Motor neuron (in vitro differentiated cells): ENCODE measurements at places on chromosomes 6 and 20.

DNA sequence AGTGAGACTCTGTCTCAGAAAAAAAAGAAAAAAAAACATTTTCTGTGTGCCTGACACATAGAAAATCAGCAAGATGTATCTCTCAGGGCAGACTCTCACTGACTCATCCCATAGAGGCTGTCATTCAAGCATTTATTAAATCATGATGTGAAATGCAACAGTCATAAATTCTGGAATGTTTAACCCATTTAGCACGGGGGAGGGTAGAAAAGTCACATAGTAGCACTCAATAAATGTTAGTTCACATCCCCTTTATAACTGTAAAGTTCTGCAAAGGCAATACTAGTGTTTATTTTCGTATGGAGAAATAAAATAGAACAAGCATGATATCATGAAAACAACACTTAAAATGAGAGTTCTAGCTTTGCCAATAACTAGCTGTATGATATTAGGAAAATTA lies 15.5 kb upstream of the CARMIL1 start:
- ATAC-seq = no peak

DNA sequence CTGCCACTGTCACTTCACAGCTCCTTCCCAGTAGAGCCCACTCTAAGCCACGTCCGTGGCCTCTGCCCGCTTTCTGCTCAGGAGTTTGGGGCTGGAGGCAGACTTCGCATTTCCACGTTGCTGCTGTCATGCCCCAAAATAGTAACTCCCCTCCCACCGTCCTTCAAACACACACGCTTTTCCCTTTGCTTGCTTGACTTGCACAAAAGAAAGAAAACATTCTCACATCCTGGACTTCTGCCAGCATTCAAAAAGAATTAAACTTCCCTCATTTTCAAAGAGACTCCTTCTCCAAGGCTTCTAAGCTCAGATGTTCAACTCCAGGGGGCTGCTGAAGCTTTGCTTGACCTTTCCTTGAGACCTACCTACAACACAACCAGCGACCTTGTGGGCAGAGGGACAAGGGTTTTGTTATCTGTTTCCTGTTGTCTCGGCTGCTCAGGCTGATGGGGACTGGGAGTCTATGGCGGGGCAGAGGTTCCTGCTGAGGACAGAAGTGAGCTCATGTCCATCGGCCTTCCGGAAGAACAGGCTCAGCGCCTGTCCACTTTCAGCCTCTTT lies 263.8 kb upstream of the FOXQ1 start:
- ATAC-seq = no peak

GRCh38 chr20:52432740-52433139 lies 241.2 kb upstream of the ZFP64 start:
- ATAC-seq = no peak

- ATAC-seq = peak; percentile 27
Measured at GRCh38 chr20:45014671-45015415, 48.5 kb downstream of the STK4 start.

DNA sequence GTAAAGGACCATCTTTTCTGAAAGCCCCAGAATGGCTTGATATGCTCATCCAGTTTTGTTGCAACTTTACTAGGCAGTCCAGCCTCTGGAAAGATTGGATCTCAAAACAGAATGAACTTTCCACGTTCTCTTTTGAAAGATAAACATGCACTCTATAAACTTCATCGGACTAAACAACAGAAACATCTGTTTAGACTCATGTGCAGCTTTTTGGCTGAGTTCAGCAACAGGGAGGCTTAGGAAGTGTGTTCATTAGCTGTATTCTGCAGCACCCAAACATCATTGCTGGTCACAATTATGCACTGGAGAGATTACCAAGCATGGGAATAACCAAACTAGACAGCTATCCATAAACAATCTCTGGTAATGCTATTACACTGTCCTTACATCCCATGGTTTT lies 180.5 kb downstream of the TENT5A start:
- no peak for ATAC-seq
